Activated CD4-positive, alpha-beta T cell treated with anti-CD3 and anti-CD28 coated beads for 36 hours (primary cell): ENCODE measurements at places on chromosomes 6 and 20.
A peak's percentile ranks its signal among the peaks of the same experiment; 100 is the strongest.

- no peak for DNase-seq
Observed at GRCh38 chr6:48139818-48140614, 29.0 kb upstream of the PTCHD4 start.

DNA sequence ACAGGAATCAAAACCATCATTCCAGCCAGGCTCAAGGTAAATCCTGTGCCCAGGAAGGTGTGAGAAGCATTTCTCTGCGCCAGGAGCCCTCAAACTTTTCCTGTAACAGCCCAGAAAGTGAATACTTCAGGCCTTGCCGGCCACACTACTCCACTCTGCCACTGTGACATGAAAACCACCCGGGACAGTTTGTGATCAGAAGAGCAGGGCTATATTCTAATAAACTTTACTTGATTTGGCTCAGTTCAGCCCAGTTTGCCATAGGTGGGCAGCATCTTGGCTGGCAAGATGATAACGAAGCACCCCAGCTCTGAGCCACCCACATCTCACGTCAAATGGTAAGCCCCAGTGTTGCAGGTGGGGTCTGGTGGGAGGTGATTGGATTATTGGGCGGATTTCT lies 249.4 kb downstream of the DLL1 start:
- no peak for DNase-seq

GRCh38 chr6:107862383-107862782 lies 38.3 kb upstream of the SCML4 start:
- DNase-seq: no peak

DNA sequence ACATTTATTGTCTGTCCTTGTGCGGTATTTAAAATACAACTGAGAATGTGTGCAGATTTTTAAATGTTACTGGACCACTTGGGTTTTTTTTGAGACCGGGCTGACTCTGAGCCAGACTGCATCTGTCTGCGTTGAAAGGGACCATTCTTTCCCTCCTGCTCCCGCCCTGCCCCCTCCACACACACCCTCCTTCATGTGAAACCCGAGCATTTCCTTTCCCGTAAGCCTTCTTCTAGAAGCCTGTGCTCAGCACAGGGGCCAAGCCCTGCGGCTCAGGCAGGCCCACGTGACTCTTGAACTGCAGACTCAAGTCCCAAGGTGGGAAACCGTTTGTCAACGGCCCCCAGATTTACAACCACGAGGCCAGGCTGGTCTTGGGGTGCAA lies 82.7 kb upstream of the FOXC1 start:
- peak; percentile 69 for DNase-seq

DNA sequence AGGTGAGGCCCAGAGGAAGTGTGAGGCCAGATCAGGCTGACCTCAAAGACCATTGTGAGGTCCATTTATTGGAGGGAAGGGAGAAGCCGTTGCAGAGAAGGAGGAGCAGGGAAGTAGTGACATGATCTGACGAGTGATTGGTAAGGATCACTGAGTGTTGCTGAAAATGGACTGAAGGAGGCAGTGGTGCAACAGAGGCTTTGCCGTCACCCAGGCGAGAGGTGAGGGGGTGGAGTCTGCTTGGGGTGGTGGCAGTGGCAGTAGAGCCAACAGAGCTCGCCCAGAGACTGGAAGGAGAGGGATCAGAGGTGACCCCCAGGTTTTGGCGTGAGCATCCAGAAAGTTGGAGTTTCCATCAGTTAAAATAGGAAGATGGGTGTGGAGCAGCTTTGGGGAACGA lies 67.9 kb upstream of the CLDN20 start:
- DNase-seq: peak; percentile 16

GRCh38 chr20:40181676-40182075 lies 507.4 kb downstream of the MAFB start:
- no peak for DNase-seq

- no peak for DNase-seq
Observed at GRCh38 chr6:122114717-122115116, 284.7 kb upstream of the HSF2 start.

GRCh38 chr20:13355941-13356486 lies 134.9 kb downstream of the ISM1 start:
- no peak for DNase-seq

DNA sequence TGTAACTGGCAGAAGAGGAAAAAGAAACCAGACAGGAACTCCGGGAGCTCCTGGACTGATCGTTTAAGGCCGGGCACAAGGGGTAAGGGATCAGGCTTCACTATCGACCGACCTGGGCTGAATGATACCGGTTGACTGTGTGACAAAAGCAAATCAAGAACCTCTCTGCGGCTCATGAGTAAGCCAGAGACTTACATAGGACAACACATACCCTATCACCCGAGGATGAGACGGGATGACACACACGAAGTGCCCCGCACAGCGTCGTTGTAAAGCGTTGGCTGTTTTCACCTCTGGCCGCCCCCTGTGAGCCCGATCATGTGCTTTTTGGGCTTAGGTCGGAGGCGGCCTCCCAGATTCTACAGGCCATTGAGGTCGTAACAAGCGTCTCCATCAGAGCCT lies 695 bp upstream of the TGIF2 start:
- peak; percentile 88 for DNase-seq
